ENCODE measurements at places on chromosomes 3 and 15.

GRCh38 chr3:100352296-100353231 lies 18.0 kb downstream of the NIT2 start:
- DNase-seq: no peak

- no peak for DNase-seq
These were observed 64.2 kb upstream of the TIMP4 start for GRCh38 chr3:12222775-12223485.

GRCh38 chr3:47324278-47324865 lies 41.6 kb downstream of the KLHL18 start:
- peak; percentile 21 for DNase-seq

GRCh38 chr3:127044996-127045395 lies 62.1 kb downstream of the PLXNA1 start:
- DNase-seq: peak; percentile 16

DNA sequence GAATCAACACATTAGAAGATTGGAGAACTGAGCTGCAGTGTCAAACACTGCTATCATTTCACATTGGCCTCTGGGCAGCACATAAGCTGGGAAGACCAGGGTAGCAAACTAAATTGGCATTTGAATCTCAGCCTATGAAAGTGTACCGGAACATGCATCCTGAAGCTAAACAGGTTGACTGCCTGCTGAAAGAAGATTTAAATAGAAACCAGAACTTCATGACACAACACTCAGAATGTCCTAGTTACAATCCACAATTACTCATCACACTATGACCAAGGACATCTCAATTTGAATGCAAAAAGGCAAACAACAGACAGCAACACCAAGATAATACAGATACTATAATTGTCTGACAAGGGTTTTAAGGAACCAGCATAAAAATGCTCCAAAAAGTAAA lies 26.2 kb downstream of the TM2D3 start:
- no peak for DNase-seq

DNA sequence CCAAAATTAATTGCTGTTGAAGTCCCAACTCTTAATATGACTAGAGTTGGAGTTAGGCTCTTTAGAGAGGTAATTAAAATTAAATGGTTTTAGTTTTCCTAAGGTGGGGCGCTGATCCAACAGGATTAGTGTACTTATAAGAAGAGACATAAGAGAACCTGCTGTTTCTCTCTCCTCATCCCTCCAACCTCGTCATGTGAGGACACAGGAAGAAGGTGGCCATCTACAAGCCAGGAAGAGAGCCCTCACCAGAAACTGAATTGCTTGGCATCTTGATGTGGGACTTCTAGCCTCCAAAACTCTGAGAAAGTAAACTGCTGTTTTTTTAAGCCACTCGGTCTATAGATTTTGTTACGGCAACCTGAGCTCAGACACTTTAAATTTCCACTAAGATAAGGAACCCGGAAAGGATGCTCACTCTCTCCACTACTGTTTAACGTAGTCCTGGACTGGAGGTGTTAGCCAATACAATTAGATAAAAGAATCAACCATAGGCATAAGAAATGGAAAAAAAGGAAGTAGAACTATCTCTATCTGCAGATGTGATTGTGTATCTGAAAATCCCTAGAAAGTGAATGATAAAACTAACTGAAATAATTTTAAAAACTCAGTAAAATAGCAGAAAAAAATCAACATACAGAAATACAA lies 26.8 kb downstream of the DCBLD2 start:
- no peak for DNase-seq

GRCh38 chr3:130757611-130758150 lies 11.1 kb upstream of the PIK3R4 start:
- DNase-seq: no peak
